ENCODE measurements at places on chromosomes 7 and 10.

DNA sequence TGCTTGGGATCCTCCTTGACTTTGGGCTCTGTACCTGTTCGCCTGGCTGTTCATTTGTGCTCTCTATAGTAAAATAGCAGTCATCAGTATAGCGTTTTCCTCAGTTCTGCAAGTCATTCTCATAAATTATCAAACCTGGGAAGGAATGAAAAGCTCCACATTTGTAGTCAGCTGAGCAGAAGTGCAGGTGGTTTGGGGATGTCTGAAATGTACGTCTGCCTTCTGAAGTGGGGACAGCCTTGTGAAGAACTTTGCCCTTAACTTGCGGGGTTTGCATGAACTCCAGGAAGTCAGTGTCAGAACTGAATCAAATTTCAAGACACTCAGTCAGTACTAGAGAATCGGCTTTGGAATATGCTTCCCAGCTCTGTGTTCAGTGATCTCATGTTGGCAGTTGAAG, 358.3 kb upstream of the PRKCQ start:
- DNase-seq, result no peak

DNA sequence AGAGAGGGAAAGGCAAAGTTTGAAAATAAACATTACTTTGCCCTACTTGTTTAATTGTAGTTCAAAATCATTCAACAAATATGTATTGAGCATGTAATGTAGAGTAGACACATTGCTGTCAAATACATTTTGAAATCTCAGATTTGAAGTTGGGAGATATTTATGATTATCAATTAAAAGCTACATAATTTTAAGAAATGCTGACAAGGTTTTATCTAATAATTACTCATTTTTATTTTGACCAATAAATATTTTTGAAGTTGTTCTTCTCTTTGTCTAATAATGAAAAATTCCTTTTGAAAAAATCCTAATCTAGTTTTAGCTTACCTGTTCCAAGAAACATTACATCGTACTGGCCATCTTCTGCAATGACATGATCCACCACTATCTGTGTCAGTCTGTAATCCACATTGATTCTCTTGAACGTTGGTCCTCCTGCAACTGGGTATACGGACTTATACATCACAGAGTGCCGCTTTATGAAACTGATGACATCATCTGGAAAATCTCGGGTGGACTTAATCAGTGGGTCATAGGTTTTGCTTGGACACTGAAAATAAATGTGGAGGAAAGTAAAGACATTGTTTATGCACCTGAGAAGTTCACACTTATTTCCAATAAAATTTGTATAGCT, 164.7 kb downstream of the SEMA3D start:
- no peak for DNase-seq

DNA sequence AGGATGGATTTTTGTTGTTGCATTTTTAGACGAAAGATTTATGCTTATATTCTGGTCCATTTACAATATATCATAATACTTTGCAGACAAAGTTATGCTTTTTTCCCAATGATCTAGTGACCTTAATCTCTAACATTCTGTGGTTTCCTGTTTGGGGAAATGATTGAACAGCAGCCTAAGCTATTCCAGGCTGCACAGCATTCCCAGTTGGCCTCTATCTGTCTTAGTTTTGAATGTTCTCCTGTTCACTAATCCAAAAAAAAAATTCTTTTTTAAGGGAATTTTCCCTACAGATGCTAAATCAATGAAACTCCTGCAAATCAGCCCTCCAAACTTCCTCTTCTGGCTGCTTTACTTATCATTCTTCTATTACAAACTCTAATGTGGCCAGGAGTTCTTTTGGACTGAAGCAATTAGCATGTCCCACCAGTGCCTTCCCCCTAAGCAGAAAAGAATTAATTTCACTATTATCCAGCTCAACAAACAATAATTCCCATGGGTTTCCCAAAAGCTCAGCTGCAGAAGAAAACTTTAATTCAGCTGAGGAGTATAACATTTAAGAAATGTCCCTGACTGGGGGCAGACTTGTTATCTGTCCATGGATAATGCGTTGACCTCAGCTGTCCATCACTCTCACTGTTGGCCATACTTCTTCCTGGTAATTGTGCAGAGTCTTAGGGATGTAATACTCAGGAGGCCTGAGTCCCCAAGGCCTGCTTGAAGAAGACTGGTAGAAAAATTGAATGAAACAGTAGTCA, 81.9 kb upstream of the TRIL start:
- no peak for DNase-seq

DNA sequence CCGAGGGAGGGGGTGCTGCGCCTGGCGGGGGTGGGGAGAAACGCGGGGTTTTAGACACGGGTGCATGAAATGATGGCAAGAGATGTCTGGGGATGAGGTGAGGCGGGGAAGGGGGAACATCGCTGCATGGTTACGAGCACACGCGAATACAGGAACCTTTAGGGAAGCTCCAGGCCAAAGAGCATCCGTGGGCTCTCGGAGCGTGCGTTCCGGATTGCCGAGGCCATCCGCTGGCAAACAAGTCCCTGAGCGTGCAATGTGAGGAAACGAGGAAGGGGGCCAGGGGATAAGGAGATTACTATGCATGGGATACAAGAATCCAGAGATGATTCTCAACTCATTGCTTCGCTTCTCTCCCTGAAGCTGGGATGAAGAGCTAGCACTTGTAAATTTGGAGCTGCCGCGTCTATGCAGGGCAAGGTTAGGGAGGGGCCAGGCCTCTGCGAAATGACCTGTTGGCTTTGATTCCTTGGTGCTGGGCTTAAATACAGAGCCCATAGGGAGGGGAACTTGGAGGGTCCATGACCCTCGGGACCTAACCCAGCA, 520 bp upstream of the WNT2 start:
- DNase-seq, result no peak

GRCh38 chr10:9766762-9767161, 1250.9 kb upstream of the CELF2 start:
- DNase-seq, result no peak

DNA sequence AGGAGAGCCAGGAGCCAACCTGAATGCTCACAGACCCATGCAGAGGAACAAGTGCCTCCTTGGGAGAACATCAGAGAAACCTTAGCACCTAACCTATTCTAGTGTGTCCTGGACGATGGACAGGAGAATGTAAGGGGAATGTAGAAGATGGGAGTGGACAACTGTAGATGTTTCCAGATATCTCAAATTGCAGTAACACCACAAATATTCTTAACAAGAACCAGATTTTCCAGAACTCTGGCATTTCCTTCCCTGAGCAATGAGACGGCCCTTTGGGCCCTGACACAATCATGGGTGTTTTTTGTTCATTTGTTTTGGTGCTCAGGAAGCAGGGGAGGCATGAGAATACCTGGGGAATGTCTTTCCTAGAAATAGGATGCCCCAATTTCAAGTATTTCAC, 196.1 kb upstream of the PRSS1 start:
- DNase-seq, result no peak

- no peak for DNase-seq
These were observed at the start of gene COL1A2 for GRCh38 chr7:94394437-94395140. TSS of gene COL1A2 (plus strand) at chr7:94394895. CDS start at chr7:94395032, 137 bp downstream.

GRCh38 chr10:21919906-21920305, 83.6 kb downstream of the DNAJC1 start:
- no peak for DNase-seq

DNA sequence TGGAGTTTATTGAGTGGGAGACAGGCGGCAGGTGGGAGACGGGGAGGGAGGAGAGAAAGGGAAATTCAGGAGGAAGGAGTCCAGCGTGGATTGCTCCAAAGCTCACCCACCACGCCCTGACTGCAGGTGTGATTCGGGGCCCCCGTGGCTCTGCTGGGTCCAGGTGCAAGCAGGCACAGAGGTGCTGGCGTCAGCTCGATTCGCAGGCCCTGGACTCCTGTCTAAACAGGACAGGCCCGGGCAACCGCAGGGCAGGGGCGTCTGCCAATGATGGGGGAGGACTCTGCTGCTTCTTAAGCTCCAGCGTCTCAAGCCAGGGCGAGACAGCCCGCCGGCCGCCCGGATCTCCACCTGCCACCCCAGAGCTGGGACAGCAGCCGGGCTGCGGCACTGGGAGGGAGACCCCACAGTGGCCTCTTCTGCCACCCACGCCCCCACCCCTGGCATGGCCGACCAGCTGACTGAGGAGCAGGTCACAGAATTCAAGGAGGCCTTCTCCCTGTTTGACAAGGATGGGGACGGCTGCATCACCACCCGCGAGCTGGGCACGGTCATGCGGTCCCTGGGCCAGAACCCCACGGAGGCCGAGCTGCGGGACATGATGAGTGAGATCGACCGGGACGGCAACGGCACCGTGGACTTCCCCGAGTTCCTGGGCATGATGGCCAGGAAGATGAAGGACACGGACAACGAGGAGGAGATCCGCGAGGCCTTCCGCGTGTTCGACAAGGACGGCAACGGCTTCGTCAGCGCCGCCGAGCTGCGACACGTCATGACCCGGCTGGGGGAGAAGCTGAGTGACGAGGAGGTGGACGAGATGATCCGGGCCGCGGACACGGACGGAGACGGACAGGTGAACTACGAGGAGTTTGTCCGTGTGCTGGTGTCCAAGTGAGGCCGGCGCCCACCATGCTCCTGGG, at the start of gene CALML3:
Gene CALML3, plus strand, starts transcription at position 321 of the 920 bp plus-strand sequence. Its CDS starts 125 bp downstream, at position 446.
- DNase-seq, result no peak

- no peak for DNase-seq
These were observed 336.0 kb downstream of the ADARB2 start for GRCh38 chr10:1401071-1401965.

DNA sequence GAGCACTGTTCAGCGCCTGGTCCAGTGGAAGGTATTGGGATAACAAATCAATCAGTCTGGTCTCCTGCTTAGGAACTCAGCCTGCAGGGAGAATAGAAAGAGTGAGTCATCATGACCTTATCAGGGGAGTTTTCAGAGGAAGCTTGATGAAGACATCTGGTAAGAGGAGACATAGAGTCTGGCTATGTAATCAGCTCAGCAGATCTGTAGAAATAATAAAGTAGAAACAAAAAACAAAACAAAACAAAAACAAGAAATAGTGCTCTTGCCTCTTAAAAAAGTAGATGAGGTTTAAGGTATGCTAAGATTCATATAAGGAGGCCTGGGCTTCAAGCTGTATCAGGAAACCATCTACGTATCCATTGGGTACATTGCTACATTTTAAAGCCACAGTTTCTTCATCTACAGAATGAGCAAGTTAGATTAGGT, 14.4 kb downstream of the TAS2R41 start:
- peak; percentile 4 for DNase-seq

DNA sequence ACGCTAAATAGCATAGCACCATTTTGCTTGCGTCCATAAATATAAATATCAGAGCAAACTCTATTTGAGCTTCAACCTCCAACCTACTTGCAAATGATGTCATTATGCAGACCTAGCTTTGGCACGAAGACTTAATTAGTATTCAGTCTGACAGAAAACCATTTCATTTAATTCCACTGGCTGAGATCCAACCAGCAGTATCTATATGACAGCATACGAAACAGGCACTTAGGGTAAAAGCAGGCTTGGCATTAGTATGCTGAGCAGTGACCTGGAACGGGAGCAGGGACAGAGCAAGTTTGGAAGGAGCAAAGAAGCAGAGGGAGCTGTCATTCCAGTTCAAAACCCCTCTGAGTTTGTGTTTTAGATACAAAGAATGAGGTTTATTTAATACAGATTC, 312.5 kb upstream of the CHRM2 start:
- no peak for DNase-seq

- no peak for DNase-seq
These were observed 448.1 kb upstream of the PODXL start for GRCh38 chr7:132004529-132004928.

DNA sequence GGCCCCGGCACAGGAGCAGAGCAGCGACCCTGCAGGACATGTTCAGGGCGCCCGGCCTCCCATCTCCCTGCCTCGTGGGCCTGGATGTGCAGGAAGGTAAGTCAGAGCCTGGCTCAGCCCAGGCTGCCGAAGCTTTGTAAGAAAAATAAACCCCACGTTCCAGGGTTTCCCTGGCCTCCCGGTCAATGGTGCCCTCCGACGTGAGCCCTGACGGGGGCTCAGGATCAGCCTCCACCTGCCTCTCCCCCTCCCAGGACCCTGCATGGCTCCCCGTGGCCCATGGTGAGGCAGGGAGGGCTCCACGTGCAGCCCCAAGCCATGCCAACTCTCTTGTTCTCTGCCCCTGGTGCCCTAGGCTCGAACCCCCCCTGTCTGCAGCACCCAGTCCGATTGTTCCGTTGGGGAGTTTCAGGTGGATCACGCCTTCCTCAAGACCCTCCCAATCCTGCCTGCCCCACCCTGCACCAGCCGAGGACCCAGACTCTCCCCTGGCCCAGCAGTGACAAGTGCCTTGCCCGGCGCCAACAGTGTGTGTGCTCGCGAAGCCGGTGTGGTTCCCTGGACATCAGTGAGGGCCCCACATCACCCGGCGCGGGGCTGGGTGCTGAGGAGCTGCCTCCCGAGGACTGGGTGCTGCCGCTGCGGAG, 73.2 kb downstream of the PDGFA start:
- DNase-seq, result no peak

- no peak for DNase-seq
These were observed 208.2 kb downstream of the WDR11 start for GRCh38 chr10:121059351-121059750.

DNA sequence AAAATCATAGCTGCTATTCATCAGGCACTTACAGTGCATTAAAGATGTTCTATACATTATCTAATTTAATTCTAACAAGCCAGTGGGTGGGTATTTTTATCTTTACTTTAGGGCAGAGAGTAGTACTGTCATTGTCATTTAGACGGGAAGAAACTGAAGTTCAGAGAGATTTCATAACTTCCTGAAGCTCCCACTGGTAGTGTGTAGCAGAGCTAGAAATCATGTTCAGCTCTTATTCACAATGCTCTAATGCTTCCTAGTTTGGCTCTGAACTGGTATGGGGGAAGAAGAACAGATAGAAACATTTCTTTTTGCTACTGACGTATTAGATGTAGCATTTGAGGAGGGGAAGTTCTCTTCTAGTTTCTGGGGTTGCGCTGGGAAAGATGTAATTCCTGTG, 116.7 kb downstream of the CYP26A1 start:
- DNase-seq, result no peak

DNA sequence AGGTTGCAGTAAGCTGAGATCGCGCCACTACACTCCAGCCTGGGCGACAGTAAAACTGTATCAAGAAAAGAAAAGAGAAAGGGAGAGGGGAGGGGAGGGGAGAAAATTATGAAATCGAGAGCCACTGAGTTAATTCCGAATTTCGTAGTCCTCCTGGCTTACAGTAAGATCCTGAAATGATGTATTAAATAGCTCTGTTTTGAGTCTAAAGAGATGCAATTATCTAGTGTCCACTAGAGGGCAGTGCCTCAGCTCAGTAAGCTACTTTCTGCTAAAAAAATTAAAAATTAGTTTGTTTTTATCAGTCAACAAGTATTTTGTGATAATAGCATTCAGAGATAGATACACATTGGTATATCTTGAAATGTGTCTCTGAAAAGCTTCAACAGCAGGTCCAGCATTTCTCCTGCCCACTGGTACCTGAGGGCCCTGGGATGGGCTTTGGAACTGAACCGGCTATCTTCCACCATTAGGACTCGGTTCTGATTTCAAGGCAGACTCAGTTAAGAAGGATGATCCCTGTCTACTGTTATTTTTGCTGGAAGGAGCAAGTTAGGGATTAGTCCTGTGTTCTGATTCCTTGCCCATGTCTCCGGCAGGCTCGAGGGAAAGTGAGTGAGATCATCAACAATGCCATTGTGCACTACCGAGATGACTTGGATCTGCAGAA, 19.5 kb downstream of the TSPAN33 start:
- no peak for DNase-seq
